Activated T-helper 1 cell treated with anti-CD3 and anti-CD28 coated beads, Interleukin-2, amount 50 U/mL, for 16 hours (primary cell): ENCODE measurements at places on chromosomes 2 and 18.

- DNase-seq = no peak
Measured at GRCh38 chr18:28013066-28013465, 163.9 kb downstream of the CDH2 start.

DNA sequence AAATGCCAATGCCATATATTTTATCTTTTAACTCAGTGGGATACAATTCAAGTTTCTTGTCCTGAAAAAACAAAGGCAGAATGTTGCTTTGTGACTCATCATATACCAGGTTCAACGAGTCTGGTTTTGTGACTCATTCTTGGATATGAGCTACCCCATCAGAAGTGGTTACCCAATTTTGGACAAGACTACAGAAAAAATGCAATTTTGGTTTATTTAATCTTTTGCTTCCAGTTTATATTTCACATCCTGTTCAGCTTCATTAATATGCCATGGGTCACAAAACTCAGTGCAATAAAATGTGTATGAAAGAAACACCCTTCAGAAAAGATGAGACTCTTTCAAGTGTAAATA, 25.0 kb downstream of the FN1 start:
- no peak for DNase-seq

DNA sequence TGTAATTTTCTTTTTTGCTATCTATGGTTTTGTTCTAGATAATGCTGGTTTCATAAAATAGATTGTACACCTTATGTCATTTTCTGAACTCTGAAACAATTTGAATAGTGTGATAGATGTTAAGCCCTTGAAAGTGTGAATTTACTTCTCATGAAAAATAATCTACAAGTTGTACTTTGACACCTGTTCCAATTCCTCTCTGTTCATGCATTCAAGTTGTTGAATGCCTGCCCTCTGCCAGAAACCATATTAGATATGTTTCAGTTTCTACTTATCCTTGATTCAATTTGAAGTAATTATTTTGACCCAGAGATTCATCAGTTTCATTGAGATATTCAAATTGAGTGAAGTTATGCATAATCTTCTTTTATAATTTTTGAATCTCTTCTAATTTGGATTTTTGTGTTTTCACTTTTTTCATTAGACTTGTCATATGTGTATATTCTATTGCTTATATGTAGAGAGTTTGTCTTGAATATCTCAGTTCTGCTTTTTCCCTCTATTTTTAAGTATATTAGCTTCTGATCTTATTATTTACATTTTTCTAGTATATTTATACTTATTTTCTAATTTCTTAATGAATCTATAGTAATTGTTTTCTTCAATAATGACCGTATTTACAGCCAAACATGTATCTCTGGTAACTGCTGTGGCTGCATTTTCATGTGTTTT, 143.3 kb upstream of the TACR1 start:
- no peak for DNase-seq

DNA sequence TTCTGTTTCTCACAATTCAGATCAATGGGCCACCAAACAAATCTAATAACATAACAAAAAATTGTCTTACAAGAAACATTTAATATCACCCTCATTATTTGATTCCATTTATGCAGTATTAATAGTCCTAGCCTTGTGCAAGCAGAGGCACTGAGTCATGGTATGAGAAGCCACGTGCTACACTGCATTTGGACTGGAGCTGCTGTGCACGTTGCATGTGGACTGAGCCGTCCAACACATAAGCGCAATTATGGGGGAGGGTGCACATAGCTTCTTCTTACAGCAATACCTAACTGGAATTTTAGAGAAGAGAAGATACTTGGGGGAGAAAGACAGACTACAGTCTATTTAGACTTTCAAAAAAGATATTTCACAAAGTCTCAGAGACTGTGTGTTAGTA, 329.6 kb upstream of the ID2 start:
- no peak for DNase-seq

- no peak for DNase-seq
Measured at GRCh38 chr2:218001629-218002028, 1.2 kb downstream of the TNS1 start.

- no peak for DNase-seq
Measured at GRCh38 chr2:105383432-105384166, 15.3 kb downstream of the FHL2 start.

DNA sequence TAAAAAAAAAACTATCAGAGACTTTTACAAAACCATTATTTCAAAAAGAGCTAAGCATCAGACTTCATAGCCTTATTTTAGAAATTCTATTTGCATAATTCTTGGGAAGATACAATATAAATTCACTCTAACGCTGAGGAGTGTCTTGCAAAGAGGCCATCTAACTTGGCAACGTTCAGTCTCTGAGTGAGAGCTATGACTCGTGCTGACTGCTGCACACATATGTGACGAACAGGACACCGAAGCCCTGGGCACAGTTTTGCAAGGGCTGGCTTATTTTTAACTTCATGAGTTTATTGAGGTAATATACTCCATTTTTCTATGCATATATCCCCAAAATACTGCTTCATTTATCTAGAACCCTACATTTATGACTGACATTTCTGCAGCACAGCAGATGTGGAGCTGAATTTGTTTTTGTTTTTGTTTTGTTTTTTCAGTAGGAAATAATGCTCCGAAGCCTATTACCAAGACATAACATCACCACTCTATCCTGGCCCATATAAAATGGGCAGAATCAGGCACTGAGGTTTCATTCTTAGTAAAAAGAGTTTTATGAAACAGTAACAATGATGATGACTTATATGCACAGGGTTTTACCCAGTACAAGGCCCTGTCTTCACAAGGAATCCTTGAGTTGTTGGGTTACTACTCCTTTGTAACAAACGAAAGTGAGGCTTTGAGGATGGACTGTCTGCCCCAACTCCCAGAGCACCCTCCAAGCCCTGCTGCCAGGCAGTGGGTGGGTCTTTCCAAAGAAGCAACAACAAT, 68.3 kb downstream of the CRACDL start:
- DNase-seq = no peak

GRCh38 chr2:71922091-71922490, 225.6 kb downstream of the CYP26B1 start:
- DNase-seq = no peak

DNA sequence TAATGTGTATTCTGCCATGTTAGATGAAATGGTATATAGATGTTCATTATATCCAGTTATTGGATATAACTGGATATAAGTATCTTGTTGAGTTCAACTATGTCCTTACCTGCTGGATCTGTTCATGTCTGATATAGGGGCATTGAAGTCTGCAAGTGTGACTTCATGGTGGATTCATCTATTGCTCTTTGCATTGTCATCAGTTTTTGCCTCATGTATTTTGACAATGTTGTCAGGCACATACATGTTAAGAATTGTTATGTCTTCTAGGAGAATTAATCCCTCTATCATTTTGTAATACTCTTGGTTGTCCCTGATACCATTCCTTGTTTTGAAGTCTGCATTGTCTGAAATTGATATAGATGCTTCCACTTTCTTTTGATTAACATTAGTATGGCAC, 15.4 kb downstream of the ZNF24 start:
- no peak for DNase-seq

DNA sequence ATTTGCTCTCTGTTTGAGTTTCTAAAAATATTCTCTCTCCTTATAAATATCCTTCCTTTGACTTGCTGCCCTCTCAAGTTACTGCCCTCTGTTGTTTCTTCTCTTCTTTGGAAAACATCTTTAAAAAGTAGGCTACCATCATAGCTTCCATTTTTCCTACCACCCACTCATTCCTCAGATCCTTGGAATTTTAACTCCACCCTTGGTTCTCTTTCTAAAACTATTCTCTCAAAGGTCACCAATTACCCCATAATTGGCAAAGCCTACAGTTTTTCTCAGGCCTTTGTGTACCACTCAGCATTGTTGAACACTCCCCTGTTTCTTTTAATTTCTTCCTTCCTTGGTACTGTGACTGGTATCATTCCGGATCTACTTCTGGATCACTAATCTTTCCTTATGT, 43.0 kb upstream of the ITGAV start:
- no peak for DNase-seq

GRCh38 chr2:4029081-4029480, 325.7 kb downstream of the DCDC2C start:
- DNase-seq = no peak

DNA sequence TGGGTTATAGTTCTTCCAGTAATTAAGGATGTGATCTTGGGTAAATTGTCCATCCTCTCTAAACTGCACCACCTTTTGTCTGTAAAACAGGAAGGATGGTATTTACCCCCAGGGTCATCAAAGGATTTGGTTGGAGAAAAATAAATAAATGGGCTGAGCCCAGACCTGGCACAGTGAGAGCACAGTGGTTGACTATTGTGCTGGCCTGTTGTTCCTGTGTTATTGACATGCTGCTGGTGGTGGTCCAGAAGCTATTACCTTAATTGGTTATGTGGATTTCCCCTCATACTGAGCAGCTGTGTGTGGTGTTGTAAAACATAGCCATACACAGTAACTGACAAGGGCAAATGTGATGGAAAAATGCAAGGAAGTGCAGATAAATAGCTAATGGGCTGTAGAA, 746 bp upstream of the IL37 start:
- DNase-seq = no peak

DNA sequence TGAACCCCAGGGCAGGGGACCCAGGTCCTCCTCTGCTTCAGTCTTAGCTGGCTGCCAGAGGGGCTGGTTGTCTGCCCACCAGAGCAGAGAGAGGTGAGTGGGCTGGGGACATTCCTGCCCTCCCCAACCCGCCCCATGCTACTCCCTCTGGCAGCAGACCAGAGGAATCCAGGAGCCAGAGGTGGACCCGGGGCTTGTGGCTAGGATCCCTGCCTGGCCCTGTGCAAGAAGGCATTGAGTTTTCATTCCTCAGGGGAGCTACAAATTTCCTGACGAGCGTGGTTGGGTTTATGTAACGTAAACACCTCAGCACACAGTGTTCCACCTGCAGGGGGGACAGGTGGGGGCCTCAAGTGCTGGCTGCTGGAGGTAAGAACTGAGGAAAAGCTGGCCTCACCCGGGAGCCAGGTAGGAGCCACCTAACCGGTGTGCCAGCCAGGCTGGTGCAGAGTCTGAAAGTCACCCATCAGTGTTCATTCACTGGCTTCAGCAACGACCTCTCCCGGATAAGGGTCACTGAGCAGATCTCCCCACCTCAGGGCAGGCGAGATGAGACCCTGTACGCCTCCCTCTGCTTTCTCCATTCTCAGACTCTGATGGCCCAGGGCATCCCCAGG, 246.8 kb downstream of the DYSF start:
- no peak for DNase-seq

GRCh38 chr2:10935953-10936942, 24.5 kb downstream of the KCNF1 start:
- DNase-seq = no peak

DNA sequence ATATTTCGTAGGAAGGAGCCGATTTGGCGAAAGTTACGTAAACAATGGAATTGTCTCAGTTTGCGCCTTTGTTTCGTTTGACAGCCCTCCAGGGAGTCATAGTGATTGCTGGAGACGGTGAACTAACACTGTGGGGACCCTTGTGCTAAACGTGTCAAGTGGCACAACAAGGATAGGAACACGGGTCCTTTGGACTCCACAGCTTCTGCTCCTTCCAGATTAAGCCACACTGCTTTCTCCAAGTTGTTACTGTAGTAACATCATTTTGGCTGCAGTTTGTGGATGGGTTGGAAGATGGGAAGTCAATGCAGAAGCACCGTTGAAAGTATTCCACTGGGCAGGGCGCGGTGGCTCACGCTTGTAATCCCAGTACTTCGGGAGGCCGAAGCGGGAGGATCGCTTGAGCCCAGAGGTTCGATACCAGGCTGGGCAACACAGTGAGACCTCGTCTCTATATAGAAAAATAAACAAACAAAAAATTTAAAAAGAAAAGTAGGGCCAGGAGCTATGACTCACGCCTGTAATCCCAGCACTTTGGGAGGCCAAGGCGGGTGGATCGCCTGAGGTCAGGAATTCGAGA, 636 bp upstream of the IMMT start:
- DNase-seq = no peak

- DNase-seq = no peak
Measured at GRCh38 chr2:144448389-144449027, 71.4 kb downstream of the ZEB2 start.

DNA sequence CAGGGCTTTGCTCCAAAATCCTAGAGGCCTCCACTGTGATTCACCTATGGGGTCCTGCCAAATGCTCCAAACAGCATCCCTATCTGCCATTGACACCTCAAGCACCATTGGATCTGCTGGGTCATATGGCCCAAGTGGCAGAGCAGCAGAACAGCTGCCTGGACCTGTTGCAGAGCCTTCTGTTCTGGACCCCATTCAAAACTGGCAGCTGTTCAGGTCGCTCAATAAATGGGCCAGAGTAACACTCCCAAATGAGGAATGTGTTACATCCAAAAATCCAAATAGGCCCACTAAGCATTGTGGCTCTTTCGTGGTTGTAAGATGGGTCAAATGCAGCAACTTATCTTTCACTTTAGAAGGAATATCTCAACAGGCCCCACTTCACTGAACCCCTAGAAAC, 783.6 kb downstream of the DCDC2C start:
- no peak for DNase-seq

- no peak for DNase-seq
Measured at GRCh38 chr2:31956312-31956711, 54.5 kb downstream of the MEMO1 start.
